ENCODE measurements at places on chromosomes 1 and 21.
A peak's percentile ranks its signal among the peaks of the same experiment; 100 is the strongest.

GRCh38 chr1:155322571-155322952 is 1.9 kb downstream of the RUSC1 start:
- no peak for DNase-seq

GRCh38 chr1:98277118-98277517 is 356.3 kb upstream of the DPYD start:
- no peak for DNase-seq

- no peak for DNase-seq
These were observed 1.8 kb upstream of the KCNJ15 start for GRCh38 chr21:38254970-38255369.

DNA sequence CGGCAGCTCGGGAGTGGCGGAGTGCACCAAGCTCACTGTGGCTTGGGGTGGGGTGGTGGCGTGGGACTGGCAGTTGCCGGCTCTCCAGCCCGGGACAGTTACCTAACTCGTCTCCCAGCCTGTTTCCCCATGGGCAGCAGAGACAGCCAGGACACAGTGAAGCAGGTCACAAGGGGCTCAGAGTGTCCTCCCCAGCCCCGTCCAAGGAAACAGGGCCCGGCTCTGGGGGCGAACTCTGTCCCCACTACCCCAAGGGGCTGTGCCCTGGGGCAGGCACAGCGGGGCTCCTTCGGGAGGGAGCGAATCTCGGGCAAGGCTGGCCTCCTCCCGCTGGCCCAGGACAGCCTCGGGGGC is 759 bp downstream of the GPR157 start:
- no peak for DNase-seq

DNA sequence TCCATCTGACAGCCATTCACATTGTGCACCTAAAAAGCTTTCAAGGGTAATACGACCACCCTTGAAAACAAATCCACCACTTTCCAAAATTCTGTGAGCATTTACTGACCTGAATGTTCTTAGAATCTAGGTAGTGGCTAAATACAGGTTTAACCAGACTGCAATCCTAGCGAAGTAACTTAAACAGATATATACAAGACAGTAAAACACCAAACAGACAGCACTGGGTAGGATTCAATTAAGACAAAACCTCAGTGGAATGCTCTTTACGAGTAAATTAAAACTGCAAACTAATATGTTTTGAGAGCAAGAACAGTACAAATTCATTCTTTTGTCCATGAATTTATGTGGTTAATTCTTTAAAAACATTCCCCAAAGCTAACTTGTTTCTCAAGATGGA is 354.2 kb upstream of the ESRRG start:
- DNase-seq: no peak

DNA sequence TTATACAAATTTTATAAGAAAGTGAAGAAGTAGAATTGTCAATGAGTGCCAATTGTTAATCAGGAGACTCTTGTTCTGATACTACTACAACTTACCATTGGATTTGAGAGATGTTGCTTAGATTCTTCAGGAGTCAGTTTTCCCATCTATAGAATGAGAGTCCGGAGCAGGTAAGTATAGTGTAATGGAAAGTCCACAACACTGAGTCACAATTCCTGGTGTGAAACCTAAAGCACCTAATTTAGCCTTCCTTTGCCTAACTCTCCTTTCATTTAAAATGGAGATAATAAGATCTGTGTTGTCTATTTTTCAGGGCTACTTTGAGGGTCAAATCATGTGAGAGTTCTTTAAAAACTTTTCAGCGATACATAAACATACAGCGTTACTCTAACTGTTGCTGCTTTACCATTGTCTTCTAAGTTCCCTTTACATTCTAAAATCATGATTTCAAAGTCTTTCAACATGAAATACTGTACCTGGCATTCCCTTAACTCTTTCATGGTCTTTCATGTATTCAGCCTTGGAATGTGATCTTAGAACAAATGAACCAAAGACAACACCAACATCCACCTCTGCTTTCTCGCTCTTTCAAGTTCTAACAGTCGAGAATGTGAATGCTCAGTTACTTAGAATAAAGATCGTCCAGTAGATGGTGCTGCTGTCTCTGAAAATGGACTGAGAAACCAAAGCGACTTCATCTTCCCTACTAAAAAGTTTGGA is 90.9 kb downstream of the SLC30A10 start:
- peak; percentile 18 for DNase-seq
